ENCODE measurements at places on chromosomes 7 and 10. TPM values are rescaled to one million over a fixed set of nuclear protein-coding genes. Genes with fewer than 3 reads are reported as not detected.

The COL1A2 gene
- total RNA-seq, result 321 TPM

The LEP gene
- not detected for total RNA-seq

The HTRA1 gene
- 83.8 TPM for total RNA-seq

The ADAM12 gene
- total RNA-seq, result 0.98 TPM

The RELN gene
- 5.6 TPM for total RNA-seq

The GHRHR gene
- total RNA-seq, result not detected

The C10orf90 gene
- total RNA-seq, result not detected

The ARMH3 gene
- total RNA-seq, result 37.2 TPM

The CHRM2 gene
- 1.1 TPM for total RNA-seq

The PDZD8 gene
- 38.7 TPM for total RNA-seq

The HTR7 gene
- 0.64 TPM for total RNA-seq

The LDB3 gene
- 2.5 TPM for total RNA-seq

The UBTD1 gene
- total RNA-seq, result 37.5 TPM

The ZNF425 gene
- total RNA-seq, result 1.4 TPM

The KAZALD1 gene
- total RNA-seq, result 8.4 TPM

The PDE1C gene
- total RNA-seq, result 13.0 TPM

The LRRTM3 gene
- total RNA-seq, result not detected

The GJD4 gene
- total RNA-seq, result not detected

The RET gene
- total RNA-seq, result 1.0 TPM

The RAB19 gene
- total RNA-seq, result 2.9 TPM

The CRPPA gene
- total RNA-seq, result 2.9 TPM

The KCNIP2 gene
- 3.0 TPM for total RNA-seq

The RASA4B gene
- 30.0 TPM for total RNA-seq

The SPACDR gene
- 1.8 TPM for total RNA-seq

The ADO gene
- 16.5 TPM for total RNA-seq
